NAMALWA (cell line): ENCODE measurements at places on chromosomes 6 and 20.

DNA sequence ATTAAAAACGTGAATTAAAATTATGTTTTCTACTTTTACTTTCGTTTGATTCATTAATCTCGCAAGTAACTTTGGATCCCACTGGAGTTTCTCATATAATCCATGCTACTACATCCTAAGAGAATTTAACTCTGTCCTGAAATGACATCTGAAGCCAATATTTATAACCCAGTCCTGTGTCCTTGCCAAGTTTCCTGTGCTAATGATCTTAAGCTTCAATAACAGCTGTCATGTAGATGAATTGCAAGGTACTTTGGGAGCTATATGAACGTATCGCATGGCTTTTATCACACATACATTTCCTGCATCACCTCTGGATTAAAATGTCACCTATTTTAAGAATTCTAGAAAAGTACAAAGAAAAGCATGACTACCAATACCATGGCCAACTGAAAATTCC is 833.8 kb upstream of the CITED2 start:
- DNase-seq, result no peak

DNA sequence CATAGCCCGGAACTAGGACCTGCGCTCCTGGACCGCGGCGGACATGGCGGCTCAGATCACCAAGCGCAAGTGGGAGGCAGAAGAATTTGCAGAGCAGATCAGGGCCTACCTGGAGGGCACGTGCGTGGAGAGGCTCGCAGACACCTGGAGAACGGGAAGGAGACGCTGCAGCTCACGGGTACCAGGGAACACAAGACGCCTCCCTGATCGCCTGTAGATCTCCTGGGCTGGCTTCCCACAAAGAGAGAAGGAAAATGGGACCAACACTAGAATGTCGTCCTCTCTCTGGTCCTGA is 15.1 kb upstream of the HLA-A start:
- no peak for DNase-seq

GRCh38 chr6:127120023-127120786 is 1.7 kb downstream of the RSPO3 start:
- no peak for DNase-seq

- DNase-seq, result no peak
Observed at GRCh38 chr6:169738976-169739529, 12.3 kb downstream of the DYNLT2 start.

- DNase-seq, result no peak
Observed at GRCh38 chr6:31622684-31623091, 2.2 kb downstream of the PRRC2A start.

DNA sequence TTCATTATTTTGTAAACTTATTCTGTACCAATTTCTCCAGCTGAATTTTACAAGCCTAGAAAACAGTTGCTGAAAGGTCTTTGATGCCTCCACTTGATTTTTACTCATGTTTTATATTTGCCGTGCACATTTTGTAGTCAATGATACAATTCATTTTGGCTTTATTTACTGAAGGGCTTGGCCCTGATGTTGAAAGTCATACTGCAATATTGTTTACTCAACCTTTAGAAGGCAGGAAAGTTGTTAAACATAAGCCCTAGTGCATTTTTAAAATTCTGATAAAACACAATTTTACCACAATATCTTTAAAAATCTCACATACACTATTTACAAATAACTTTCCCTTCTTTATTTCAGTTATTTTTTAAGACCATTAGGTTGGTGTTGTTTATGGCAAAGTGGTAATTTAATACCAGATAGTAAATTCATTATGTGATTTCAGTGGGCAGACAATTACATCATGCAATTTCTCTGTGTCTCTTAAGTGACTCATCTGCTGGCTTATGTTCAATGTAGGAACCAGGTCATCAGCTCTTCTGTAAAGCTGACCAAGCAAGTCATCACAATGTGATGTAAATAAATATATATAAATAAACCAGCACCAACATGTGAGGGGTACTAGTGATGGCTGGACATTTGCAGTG is 121.1 kb upstream of the SLC35B3 start:
- DNase-seq, result no peak

GRCh38 chr20:19375395-19375794 is 163.0 kb downstream of the SLC24A3 start:
- no peak for DNase-seq

DNA sequence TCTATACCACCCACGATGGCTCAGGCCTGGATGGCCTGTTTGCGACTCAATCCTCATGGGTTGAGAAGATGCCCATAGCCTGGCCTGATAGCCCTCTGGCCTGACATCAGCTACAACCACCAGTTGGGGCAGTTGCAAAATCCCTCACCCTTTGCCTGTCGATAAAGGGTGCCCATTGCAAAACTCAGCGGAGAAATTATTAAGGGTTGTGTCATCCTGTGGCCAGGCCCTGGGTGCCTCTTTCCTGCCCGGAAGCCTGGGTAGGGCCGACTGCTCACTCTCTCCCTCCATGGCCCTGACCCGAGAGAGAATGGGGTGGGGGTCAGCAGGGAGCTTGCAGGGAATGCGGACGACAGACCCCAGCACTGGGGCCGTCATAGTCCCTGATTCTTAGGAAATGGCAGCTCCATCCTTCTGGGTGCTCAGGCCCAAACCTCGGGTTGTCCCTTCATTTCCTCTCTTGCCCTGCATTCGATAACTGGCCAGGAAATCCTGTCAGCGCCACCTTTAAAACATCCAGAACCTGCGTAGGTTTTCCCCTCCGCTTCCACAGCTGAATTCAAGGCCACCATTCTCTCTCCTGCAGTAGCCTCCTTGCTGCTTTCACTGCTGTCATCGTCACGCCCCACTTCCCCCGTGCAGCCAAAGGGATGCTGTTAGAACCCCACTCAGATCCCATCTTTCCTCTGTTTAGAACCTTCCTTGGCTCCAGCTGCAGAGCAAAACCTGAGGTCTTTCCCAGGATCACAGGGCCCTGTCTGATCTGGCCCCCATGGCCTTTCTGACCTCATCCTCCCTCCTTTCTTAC is 31.1 kb downstream of the CEBPB start:
- DNase-seq, result no peak

GRCh38 chr20:51184289-51184688 is 161.4 kb upstream of the KCNG1 start:
- DNase-seq, result no peak

DNA sequence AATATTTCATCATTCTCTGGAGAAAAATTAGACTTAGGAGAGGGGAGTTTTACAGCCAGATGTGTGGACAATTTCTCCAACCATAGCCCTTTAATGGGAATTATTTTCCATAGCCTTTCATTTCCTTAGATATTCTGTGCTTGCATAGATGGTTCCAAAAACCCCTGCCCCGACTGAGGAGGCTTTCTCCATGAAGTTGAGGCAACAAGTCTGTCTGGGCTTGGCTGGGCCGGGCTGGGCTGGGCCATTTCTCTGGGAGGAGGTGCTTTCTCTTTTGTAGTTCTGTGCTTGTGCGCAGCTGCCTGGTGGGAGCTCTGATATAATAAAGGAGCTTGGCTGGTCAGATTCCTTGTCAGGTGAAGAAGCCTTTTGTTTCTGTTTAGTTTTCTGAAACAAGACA is 71.4 kb downstream of the SOBP start:
- no peak for DNase-seq

- no peak for DNase-seq
Observed at GRCh38 chr6:130020073-130020906, 1.9 kb downstream of the L3MBTL3 start.

- no peak for DNase-seq
Observed at GRCh38 chr6:148358196-148358785, 15.7 kb downstream of the SASH1 start.

GRCh38 chr6:99002831-99003230 is 55.1 kb upstream of the FBXL4 start:
- DNase-seq, result no peak

- DNase-seq, result no peak
Observed at GRCh38 chr20:13515291-13515690, 123.4 kb downstream of the TASP1 start.
